ENCODE measurements at places on chromosomes 5 and 9.

DNA sequence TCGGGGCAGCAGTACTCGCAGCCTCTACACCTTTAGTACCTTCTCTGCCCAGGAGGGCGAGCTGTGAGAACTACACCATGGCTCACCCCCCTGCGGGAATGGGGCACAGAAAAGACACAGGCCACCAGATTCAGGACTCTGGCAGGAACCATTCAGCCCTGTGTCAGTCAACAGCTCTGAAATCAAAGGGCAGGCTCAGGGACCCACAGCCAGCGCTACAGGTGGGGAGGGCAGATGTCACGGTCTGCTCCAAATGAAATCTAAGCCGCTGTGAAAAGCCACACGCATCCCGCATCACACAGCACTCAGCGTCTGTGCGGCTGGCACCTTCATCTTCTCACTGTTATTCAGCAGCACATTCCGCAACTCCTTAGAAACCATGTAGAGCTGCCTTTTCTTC, 27.9 kb downstream of the NSUN2 start:
- no peak for DNase-seq

DNA sequence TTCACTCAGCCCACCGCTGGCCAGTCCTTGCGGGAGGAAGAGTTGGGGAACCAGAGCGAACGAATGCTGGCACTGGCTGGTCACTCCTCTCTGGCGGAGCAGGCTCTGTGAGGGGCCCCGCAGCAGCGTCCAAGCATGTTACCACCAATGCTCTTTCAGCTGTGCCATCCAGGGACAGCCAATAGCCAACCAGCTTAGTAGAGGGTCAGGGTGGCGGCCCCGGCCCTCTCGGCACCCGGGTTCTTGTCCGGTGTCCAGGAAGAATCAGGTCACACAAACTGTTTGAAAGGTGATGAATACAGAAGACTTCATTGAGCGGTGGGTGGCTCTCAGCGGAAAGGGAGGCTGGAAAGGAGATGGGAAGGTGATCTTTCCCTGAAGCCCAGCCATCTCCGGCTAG, 135.3 kb downstream of the EGFLAM start:
- no peak for DNase-seq

DNA sequence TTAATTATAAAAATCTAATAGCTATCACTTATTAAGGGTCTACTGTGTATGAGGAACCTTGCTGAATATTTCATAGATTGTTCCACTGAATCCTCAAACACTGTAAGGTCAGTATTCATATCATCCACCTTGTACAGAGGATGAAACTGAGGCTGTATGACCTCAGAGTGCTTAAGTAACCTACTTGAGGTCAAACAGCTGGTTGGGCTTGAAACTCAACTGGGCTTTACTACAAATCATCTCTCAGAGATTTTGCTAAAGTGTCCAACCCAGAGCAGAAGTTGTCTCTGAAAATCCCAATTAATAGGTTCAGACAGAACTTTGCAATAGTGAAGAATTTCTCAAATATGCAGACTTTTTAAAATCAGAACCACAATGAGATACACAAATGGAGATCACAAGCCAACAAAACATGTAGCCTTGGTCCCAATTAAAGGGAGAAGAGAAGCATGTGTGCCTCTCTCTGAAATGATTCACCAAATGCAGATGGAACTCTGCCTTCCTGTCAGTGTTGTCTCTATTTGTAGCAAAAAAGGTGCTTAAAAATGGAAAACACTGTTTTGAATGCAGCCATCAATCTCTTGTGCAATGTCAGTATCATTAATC, 131.4 kb downstream of the FAM114A2 start:
- DNase-seq = no peak

DNA sequence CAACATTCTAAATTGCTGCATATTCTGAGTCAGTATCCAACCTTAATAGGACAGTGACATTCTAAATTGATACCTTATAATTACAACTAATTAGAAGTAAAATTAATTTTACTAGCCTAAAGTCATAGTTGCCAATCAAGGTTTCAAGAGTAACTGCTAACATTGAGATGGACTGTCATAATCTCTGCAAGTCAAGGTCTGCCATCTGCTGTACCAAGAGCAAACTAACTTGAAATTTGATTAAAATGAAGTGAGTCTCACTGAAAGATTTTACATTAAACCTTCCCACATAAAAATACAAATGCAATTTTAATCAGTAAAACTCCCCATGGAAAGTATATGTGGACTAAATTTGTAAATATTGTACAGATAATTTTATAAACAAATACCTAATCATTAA, 235.3 kb downstream of the PRDM9 start:
- DNase-seq = no peak

GRCh38 chr5:170355601-170356098, 33.5 kb downstream of the KCNMB1 start:
- no peak for DNase-seq

GRCh38 chr9:114011313-114011712, 66.8 kb downstream of the AMBP start:
- DNase-seq = no peak

DNA sequence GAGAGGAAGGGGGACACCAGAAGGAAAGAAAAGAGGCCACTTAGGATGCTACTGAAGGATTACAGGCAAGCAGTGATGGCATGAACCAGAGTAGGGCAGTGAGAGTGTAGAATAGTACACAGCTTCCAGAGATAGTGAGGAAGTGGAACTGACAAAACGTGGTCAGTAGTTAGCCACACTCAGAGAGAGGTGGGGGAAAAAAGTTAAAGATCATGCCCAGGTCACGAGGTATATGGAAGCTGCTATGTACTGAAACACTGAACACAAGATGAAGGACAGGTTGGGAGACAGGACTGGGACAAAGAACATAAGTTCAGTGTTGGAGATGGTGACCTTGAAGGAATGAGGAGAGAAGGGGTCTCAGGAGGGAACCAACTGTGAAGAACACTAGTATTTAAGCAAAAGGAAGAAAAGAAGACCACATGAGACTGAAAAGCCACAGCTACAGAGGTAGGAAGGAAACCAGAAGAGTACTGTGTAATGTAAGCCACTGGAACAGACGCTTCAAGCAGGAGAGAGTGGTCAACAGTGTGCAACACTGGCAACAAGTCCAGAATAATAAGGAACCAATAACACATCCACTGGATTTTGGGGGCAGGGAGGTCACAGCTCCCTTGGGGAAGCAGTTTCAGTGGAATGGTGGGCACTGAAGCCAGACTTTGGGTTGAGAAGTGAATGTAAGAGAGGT, 45.5 kb downstream of the ELL2 start:
- DNase-seq = no peak

DNA sequence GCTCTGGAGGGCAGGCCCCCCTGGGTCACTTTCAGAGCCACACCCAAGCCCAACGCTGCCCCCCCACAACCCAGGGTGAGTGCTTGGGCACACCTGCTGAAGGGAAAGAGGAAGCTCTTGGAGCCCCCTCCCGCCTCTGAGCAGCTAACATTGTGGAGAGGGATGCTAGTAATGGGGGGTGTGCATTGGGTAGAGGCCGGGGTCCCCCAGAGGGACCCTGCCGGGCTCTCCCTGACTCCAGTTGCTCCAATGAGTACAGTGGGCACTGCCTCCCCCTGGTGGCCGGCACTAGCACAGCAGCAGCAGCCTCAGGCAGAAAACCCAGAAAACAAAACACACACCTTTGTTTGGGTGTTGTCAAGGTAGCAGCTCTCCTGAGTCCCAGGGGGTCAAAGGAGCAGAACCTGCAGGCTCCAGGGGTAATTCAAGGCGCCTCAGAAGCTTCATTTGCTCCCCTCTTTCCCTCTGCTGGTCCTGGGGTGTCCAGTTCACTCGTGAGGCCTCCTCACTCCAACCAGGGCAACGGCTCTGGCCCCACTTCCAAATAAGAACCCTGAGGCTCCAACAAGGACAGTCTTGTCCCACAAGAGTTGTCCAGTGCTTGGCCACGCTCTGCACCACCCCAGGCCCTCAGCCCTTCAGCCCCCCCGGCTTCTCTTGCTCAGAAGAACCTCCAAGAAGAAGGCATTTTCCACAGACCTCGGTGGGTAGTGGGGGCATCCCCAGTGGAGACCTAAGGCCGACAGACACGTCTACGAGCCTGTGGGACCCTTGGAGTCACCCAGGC, 16.1 kb downstream of the GBGT1 start:
- DNase-seq = no peak

DNA sequence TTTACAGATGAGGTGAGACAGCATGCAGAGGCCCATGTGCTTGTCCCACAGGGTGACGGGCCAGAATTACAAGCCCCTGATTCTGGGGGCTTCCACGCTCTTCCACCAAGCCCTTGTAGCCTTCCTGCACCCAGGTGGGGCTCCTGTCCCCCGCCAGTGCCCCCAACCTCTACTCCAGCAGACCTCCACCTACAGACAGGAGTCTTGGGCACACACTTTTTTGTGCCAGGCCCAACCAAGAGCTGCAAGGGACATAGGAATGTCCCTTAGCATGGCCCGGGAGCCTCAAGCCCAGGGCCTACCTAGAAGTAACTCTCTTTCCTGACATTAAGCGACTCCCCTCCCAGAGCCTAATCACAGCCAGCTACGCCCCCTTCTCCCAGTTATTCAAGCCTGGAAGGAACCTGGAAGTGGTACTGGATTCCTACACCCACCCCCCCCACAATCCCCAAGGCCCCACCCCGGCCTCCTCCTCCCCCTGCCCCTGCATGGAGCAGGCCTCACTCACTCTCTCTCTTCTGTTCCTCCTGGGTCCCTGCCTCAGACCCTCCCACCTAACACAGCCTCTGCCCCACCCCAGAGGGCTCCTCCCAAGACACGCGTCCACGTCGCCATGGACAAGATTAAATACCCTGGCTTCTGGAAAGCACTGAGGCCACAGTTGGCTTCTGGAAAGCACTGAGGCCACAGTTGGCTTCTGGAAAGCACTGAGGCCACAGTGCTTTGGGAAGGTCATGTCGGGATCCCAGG, 30.5 kb downstream of the ADAMTS2 start:
- DNase-seq = no peak

DNA sequence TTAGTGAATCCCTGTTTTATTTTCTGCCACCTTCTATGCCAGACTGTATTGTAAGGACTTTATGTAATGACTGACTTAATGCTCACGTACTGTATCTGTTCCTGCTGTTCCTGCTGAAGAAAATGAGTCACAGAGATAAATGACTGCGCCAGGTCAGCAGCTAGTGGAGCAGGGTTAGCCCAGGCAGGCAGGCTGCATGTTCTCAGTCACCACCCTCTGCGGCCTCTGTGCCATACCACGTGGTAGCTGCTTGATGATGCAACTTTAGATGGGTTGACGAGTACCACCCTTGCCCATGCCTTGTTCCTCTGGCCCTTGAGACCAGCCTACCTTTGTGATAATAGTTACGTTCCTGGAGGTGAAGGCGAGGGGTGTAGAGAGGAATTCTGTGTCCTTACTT, 161.9 kb downstream of the TRIO start:
- DNase-seq = peak; percentile 73

DNA sequence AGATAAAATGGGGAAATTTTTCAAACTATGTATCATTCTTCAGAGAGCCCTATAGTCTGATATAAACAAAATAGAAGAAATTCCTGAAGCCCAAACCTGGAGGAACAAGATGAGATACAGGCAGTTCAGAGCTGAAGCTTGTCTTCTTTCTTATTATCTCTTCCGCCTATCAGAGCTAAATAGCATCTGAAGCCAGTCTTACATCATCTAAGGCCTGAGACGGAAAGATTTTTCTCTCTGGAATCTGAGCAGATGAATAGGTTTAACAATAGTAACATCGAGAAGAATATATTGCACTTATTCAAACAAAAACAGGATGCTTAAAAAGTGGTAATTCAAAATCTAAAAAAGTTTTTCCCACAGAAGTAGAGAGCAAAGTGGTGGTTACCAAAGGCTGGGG, 59.8 kb downstream of the LPAR1 start:
- DNase-seq = no peak

- DNase-seq = no peak
Observed at GRCh38 chr9:112396416-112396815, 16.5 kb downstream of the HSDL2 start.

- no peak for DNase-seq
Observed at GRCh38 chr5:172584638-172585037, 56.4 kb upstream of the NEURL1B start.

DNA sequence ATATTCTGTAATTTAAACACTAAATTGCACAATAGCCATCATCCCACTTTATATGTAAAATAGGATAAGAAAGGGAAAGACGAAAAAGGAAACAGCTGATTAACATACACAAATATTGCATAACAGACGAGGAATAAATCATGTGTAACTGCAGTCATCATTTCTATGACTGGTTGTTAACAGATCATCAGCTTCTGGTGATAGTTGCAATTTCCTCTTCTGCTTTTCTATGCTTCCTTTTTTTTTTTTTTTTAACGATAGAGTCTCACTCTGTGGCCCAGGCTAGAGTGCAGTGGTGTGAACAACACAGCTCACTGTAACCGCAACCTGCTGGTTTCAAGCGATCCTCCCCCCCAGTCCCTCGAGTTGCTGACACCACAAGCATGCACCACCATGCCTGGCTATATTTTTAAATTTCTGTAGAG, 22.5 kb upstream of the JAKMIP2 start:
- DNase-seq = no peak

GRCh38 chr9:113590991-113591898, 127.7 kb downstream of the RGS3 start:
- DNase-seq = no peak

DNA sequence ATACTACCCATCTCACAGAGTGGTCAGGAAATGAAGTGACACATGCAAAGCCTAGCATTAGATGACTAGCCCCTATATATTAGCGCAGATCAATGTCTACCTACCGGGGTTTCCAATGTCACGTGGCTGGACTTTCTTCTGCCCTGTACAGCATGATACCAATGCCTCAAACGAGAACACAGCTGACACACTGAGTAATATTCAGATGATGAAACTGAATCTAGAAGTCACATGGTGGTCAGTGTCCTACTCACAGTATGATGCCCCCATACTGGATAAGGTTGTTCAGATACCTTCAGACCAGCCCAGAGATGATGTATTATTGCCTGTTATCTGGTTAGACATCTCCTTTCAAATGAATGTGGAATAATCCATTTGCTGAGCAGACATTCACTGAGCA, 71.1 kb upstream of the FRRS1L start:
- DNase-seq = no peak

DNA sequence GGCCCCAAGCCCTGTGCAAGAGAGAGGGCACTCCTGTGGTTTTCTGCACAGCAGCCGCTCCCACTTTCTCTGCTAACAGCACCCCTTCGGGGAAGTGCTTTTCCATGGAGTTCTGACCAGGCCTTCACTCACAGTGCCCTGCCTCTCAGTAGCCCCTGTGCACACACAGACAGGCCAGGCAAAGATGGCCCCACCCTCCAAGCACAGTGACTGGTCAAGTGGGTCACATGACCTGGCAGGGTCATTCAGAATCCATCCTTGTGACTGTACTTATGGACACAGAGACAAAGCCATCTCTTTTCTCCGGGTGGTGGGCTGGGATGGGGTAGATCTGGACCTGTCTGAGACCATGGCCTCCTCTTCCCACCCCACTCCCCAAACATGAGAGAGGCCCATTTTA, 82.5 kb downstream of the PSD2 start:
- DNase-seq = no peak

DNA sequence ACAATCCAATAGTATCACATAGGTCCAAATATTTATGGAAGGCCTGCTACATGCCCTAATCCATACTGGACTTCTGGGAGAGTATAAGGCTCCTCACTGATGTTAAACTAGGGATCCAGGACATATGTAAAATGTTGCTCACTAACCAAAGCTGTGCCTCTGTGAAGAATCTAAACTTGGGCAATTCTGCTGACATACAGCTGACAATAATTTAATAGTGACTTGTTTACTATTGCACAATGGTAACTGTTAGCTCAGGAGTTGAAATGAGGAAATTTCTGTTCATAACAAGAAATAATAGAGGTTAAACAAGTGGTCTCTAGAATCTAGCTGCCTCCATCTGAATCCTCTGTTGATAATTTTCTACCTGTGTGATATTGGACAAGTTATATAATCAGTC, 14.9 kb upstream of the CTXN3 start:
- DNase-seq = no peak
